ENCODE measurements at places on chromosomes 12 and 14. TPM values are rescaled to one million over a fixed set of nuclear protein-coding genes. Genes with fewer than 3 reads are reported as not detected.

CREBL2 gene
- 16.1 TPM for total RNA-seq

NGB gene
- not detected for total RNA-seq

MYH6 gene
- 0.17 TPM for total RNA-seq

OR4K1 gene
- not detected for total RNA-seq

IFNG-AS1 gene
- not detected for total RNA-seq

ZFHX2 gene
- total RNA-seq = 0.14 TPM

FRMD6 gene
- 10.0 TPM for total RNA-seq

NAA25 gene
- total RNA-seq = 10.2 TPM

EPS8 gene
- 13.7 TPM for total RNA-seq

SIRT4 gene
- total RNA-seq = 1.6 TPM

KRT75 gene
- total RNA-seq = not detected

KRT82 gene
- total RNA-seq = not detected

C1QL4 gene
- not detected for total RNA-seq

C14orf39 gene
- not detected for total RNA-seq

STAB2 gene
- total RNA-seq = 42.6 TPM

COX8C gene
- not detected for total RNA-seq

CCDC177 gene
- total RNA-seq = not detected

DNA sequence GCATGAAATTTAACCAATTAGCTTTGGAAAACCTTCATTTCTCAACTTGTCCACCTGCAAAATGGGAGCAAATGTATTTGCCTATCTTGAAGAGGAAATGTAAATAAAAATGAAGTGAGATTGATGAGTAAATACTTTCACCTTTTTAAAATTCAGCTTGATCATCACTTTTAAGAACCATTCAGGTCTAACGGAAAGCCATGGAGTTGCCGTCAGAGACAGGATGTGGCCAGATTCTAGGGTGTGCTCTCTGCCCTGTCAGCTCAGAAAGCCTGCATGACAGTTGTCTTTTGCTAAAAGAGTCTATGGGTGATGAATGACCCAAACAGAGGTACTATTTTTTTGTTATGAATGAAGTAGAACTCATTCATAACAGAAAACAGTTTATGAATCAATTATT lies 104.3 kb upstream of the SLC35F4 start:
- no peaks in the 10 kb centered on the region for H3K36me3 ChIP-seq
- H3K4me3 ChIP-seq = no peak overlapping the region
- no peaks in the 10 kb centered on the region for H3K27me3 ChIP-seq
- no peaks in the 10 kb centered on the region for H3K4me1 ChIP-seq

- H3K36me3 ChIP-seq = no peaks in the 10 kb centered on the region
- no peak overlapping the region for H3K27ac ChIP-seq
- H3K4me3 ChIP-seq = no peak overlapping the region
- H3K27me3 ChIP-seq = no peaks in the 10 kb centered on the region
- no peaks in the 10 kb centered on the region for H3K4me1 ChIP-seq
- DNase-seq = no peak
Measured at GRCh38 chr12:104150416-104150815, 12.4 kb upstream of the NFYB start.

GRCh38 chr14:79442786-79443185 lies 768.5 kb downstream of the DIO2 start:
- no peak for DNase-seq
- H3K27me3 ChIP-seq = no peaks in the 10 kb centered on the region
- H3K4me3 ChIP-seq = no peak overlapping the region
- no peak overlapping the region for H3K27ac ChIP-seq

DNA sequence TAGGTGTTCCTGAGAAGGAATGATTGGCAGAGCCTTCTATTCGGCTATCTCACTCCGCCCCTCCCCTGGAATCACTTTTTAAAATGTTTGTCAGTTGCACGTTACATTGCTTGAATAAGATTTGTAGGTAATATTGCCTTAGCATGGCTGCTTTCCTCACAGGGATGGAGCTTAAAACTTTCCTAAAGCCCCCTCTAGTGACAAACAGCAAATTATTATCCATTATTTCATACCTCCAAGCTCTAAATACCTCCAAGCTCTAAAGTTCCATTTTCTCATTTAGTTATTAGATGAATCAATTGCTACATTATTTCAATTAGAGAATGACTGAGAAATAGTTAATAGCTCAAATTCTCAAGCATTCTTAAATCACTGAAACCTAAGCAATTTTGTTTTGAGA lies 5.1 kb upstream of the SPATA7 start:
- H3K4me3 ChIP-seq = no peak overlapping the region
- H3K36me3 ChIP-seq = no peaks in the 10 kb centered on the region
- H3K27ac ChIP-seq = no peak overlapping the region
- H3K27me3 ChIP-seq = no peaks in the 10 kb centered on the region

DNA sequence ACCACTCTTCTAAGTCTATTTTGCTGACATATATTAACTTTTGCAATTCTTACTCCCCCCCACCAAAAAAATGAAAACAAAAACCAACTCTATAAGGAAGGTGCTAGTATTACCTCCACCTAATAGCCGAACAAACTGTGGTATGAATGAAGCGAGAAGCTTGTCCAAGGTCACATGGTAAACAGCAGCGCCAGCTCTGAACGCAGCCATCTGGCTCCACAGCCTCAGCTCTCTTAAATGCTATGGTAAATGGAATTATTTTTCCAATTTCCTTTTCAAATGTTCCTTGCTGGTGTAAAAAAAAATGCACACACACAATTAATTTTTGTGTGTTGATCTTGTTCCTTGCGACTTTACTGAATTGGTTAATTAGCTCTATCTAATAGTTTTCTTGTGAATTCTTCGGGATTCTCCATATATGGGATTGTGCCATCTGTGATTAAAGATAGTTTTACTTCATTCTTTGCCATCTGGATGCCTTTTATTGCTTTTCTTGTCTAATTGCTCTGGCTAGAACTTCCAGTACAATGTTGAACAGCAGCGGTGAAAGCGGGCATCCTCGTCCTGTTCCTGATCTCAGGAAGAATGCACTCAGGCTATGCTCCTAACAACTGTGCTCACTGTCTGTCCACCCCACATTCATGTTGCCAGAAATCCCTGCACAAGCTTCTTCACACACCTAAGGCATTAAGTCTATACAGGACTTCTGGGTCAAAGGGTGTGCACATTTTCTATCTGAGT lies 10.7 kb upstream of the C12orf76 start:
- H3K27me3 ChIP-seq = no peaks in the 10 kb centered on the region
- DNase-seq = no peak
- H3K4me1 ChIP-seq = no peaks in the 10 kb centered on the region
- H3K36me3 ChIP-seq = no peaks in the 10 kb centered on the region
- no peak overlapping the region for H3K27ac ChIP-seq
- H3K4me3 ChIP-seq = no peak overlapping the region

- no peak overlapping the region for H3K27ac ChIP-seq
- DNase-seq = no peak
- H3K27me3 ChIP-seq = no peaks in the 10 kb centered on the region
- H3K36me3 ChIP-seq = no peaks in the 10 kb centered on the region
- H3K4me1 ChIP-seq = peaks cover 3% of the 10 kb centered on the region
Measured at GRCh38 chr14:100434911-100435438, 111.8 kb downstream of the SLC25A47 start.

DNA sequence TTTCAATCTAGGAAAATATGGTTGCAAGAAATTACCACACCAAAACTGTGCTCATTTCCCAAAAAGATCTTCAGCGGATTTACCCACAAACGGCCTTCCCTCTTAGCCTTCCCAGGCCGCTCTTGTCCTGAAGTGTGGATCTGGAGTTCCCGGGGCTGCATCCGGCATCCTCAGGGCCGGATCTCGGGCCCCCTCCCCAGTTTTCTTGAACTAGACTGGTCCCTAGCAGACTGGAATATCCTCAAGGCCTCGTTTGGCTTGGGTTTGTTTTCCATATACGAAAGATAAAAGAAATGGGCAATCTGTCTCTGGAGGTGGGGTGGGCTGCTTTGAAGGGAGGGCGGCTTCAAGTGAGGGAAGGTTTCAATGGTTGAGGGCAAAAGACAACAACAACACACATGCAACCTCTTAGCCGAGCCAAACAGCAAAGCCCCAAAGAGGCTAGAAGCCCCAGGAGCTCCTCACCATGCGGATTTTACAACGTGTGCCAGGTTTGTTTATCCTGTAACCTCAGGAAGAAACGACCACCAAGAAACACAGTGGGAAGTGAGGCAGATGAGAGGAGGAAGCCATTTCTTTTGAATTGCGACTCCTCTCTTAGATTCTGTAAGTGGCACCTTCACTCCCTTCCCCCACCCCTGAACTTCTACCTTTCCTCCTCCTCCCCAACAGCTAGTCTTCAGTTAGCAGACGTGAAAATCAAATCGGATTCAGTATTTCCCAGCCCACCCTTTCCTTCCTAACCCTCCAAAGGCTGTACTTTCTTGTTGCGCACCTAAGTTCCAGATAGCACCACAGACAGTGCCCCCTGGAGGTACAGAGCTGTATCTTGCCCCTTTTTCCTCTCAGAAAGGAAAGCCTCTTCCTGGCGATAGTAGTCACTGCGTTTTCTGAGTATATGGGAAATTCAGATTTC lies 2.6 kb downstream of the MYF6 start:
- peaks cover 5% of the 10 kb centered on the region for H3K4me1 ChIP-seq
- no peaks in the 10 kb centered on the region for H3K36me3 ChIP-seq
- no peak for DNase-seq
- no peaks in the 10 kb centered on the region for H3K27me3 ChIP-seq

- peak overlapping the region; percentile 47 for H3K4me3 ChIP-seq
- no peak for DNase-seq
- H3K27me3 ChIP-seq = no peaks in the 10 kb centered on the region
- no peaks in the 10 kb centered on the region for H3K36me3 ChIP-seq
- H3K4me1 ChIP-seq = peaks cover 33% of the 10 kb centered on the region
Measured at GRCh38 chr12:102478405-102479098, 1.8 kb downstream of the IGF1 start.

- no peaks in the 10 kb centered on the region for H3K27me3 ChIP-seq
- H3K36me3 ChIP-seq = no peaks in the 10 kb centered on the region
- no peak overlapping the region for H3K4me3 ChIP-seq
- no peaks in the 10 kb centered on the region for H3K4me1 ChIP-seq
- DNase-seq = no peak
Measured at GRCh38 chr12:76186131-76186906, 101.8 kb upstream of the NAP1L1 start.

DNA sequence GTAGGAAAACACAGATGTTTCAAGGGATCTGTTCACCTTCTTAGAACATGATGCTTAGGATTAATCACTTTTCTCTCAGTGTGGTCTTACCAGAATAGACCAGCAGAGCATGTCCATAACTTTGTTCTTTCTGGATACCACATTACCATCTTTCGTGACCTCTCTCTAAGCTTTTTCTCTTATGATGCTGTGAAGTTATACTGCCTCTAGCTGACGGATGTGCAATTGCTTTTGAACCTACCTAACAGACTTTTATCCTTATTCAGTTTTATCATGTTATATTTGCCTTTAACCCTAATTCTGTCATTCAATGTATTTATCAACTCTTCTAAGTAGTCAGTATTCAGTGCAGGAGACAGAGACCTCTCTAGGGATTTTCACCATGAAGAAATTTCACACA lies 246.7 kb downstream of the DACT1 start:
- no peak overlapping the region for H3K4me3 ChIP-seq
- peaks cover 3% of the 10 kb centered on the region for H3K27me3 ChIP-seq
- H3K27ac ChIP-seq = no peak overlapping the region
- H3K36me3 ChIP-seq = no peaks in the 10 kb centered on the region
- no peak for DNase-seq
- no peaks in the 10 kb centered on the region for H3K4me1 ChIP-seq

DNA sequence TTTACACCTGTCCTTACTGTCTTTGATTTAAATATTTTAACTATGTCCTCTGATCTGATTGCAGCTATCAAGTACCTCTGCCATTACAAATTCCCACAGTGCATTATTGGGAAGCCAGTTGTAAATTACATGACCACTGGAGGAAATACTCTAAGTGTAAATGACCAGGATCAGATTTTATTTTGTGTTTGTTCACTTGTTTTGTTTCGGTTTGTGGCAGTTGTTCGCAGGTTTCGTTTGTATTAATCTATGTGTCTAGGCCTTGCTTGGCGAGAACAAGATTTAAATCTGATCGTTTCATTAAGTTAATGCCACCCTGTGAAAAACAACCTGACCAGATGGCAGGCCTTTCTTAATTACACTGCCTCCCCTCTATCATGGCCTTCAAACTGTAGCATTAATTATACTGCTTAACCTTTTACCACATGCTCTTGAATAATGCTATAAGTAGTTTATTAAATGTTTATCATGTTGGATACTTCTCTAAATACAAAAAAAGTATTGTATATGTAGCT lies 990.1 kb downstream of the TMTC2 start:
- no peak overlapping the region for H3K27ac ChIP-seq
- no peak for DNase-seq
- H3K4me1 ChIP-seq = no peaks in the 10 kb centered on the region
- no peaks in the 10 kb centered on the region for H3K36me3 ChIP-seq
